NCI-H2171 treated with DMSO at 0.1 percent for 48 hours (cell line): ENCODE measurements at places on chromosomes 6 and 20.
A peak's percentile ranks its signal among the peaks of the same experiment; 100 is the strongest.

DNA sequence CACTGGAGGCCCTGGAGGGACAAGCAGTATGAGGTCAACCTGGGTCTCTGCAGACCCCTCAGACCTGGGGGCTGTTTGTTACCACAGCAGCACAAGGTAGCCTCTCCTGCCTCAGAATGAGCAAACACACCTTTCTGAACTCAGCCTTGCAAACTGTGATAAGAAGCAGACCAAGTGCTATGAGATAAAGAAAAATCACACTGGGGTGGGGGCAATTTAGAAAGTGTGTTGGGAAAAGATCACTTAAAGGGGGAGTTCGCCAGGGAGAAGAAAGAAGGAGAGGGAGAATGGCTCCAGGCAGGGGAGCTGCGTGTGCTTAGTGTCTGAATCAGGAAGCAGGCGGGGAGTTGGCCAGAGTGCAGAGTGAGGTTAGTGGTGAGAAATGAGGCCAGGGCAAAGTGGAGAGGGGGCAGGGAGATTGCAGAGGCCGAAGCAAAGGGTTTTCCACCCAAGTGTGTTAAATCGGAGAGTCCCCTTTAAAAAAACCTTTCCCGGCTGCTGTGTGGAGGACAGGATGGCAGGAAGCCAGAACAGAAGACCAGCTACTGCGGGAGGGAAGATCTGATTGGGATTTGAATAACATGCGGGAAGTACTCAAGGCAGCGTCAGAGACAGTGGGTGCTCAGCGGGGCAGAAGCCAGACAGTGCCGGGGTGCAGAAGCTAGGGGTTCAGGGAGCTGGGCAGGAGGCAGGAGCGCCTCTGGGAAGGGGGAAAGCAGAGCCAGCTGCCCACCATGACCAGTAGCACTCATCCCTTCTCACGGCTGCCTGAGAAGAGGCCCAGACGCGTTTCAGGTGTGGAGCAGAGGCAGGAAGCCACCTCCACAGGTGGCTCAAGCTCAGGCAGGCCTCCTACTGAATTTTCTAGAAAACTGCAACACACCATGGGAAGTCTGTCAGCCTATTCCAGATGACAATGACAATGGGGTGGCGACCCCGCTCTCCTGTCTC, 9.0 kb downstream of the ADA start:
- peak; percentile 68 for DNase-seq

DNA sequence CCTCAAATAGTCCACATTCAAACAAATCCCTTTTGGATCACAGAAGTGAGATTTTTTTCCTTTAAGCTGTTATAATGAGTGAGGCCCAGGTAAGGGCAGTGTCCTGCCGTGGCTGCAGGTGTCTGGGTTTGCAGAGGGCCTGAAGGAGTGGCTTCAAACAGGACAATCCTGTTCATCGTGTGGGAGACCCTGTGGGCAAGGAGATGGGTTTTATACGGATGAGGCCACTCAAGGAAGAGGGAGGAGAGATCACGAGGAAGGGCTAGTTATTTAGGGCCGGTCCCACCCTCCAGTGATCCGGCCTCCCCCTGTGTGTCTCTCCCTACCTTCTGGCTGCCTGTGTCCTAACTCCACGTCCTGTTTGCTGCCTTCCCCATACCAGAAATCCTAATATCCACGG, 33.8 kb downstream of the PPP1R14C start:
- no peak for DNase-seq

DNA sequence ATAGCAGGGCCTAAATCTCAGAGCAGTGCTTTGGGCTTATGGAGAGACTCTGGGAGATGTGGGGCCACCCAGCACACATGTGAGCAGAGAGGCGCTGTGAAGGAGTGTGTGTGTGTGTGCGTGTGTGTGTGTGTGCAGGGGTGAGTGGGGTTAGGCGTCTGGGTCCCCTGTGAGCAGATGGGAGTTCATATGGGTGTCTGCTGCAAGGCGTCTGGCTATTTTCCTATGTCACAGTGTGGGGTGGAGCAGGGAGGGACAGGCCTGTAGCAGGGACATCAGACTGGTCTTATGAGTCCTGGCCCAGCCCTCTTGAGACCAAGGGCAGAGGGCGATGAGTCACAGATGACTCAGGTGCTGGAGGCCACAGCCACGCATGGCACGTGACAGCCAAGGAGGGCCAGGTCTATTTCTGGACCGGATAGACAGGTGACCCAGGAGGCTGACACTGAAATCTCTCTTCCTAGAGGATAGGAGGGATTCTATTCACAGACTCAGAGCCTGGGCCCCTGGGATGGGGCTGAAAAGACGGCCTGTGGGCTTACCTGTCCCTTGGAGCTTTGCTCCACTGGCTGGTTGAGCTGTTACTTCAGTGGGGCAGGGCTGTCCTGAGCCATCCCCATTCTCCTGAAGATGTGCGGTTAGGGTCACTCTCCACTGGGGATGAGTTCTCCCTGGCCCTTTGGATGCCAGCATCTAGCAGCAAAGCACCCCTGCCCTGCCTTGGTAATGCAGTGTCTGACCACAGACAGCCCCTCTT, 28.9 kb downstream of the VEGFA start:
- DNase-seq = no peak

GRCh38 chr6:89050697-89051096, 29.9 kb upstream of the PNRC1 start:
- no peak for DNase-seq

DNA sequence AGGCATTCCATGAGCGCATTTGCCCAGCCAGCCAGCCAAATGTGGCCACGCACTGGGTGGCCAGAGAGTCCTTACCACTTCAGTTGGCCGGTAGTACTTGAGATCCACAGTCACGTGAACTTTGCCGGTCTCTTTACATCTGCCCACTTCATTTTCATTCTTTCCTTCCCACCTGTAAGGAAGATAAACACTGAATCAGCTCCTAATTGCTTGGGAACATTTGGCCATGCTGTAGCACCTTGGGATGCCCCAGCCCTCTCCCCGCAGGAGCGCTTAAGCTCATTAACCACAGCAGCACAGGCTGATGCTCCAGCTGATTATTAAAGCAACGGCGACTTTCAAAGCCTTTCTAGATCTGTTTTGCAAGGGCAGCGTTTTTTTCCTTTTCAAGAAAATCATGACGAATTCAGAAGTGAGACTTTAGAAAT, 116.6 kb downstream of the FOXC1 start:
- no peak for DNase-seq

DNA sequence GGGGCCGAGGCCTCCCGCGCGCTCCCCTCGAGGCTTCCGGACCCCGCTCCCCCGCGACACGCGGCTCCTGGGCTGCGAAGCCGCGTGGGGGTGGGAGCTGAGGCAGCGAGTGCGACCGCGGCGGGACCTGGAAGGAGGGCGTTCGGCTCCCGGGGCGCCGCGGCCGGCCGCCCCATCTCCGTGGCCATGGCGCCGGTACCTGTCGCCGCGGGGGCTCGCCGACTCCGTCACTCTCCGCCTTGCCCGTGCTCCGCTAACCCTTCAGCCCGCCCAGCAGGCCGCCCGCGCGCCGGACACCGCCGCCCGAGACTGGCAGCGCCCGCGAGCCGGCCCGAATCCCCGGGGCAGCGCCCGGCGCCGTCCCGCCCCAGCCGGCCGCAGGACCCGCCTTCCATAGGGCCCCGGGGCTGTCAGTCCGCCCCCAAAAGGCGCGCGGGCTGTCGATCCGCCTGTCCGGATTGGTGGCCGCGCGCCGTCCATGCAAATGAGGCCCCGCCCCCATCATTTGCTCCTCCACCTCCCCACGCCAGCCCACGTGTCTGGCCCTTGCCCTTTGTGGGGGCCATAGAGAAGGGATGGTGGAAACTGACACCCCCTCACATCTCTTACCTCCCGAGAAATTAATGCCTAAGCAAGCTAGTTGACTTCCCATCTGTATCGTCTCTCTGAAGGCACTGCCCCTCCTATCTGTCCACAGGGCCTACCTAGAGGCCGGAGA, at the start of gene FKBP5:
Gene FKBP5 (minus strand): TSS at position 311 of the 718 bp plus-strand sequence. CDS start 46,091 bp downstream, outside the sequence.
- DNase-seq = peak; percentile 81

- DNase-seq = no peak
These were observed 259.1 kb downstream of the ARID1B start for GRCh38 chr6:157036245-157036711.

GRCh38 chr6:25635886-25636317, 16.1 kb upstream of the SCGN start:
- DNase-seq = no peak

DNA sequence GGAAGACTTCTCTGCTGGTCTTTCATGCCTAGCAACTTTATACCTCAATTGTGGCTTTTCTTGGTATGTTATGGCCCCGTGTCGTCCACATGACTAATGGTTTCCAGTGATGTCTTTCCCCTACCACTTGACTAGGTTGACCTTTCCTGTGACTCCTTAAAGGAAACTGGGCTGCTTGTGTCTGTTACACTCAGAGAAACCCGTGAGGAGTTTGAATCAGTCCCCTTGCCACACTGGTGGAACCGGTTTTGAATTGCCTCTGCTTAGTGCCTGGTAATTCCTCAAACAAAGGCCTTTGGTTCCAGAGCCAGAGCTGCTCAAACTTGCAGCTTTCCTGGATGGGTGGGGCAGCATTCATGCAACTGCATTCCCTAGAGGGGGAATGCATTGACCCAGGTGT, 21.9 kb downstream of the ECT2L start:
- peak; percentile 42 for DNase-seq

GRCh38 chr6:3879194-3879952, 30.2 kb downstream of the FAM50B start:
- DNase-seq = no peak
